ENCODE measurements at places on chromosomes 3 and 15. TPM values are rescaled to one million over a fixed set of nuclear protein-coding genes. Genes with fewer than 3 reads are reported as not detected.
A peak's percentile ranks its signal among the peaks of the same experiment; 100 is the strongest.

DNA sequence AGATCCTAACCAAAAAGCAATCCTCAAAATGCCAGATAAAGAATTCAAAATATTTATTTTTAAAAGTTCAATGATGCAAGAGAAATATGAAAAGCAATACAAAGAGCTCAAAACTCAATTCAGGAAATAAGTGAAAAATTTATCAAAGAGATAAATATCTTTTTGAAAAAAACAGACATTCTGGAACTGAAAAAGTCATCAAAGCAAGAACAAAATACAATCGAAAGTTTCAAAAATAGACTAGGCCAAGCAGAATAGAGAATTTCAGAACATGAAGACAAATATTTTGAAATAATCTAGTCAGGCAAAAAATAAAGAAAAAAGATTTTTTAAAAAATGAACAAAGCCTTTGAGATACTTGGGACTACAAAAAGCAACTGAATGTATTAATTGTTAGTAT is 83.4 kb upstream of the STT3B start:
- DNase-seq = no peak

- DNase-seq = no peak
These were observed 91.8 kb downstream of the GHSR start for GRCh38 chr3:172356427-172356826.

GRCh38 chr3:171876680-171877147 is 33.6 kb downstream of the TMEM212 start:
- no peak for DNase-seq

DNA sequence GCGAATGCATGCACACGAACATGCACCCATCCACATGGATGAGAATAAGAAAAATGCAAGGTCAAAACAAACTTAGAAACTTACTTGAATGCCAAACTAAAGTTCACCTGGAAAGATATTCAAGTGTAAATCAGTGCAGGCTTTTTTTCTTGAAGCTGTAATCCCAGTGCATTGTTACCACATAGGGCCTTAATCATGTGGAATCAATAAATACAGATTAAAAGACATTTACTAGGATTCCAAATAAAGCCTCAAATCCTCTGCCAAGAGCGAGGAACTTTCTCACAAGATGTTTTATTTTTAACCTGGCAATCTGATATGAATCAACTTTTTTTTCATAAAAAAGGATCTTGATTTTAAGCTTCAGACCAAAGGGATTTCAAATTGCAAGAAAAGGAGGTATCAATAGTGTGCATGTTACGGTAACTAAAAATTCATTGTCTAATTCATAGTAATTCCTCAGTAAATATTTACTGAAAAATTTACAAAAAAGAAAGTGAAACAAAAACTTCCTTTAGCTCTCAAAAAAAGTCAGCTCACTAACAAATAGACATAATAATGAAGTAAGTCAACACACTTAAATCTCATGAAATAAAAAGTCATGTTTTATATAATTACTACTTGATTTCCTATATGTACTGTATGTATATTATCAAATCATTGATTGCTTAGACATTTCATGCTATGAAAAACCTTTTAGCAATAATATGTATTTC is 978.6 kb downstream of the PLOD2 start:
- no peak for DNase-seq

- DNase-seq = no peak
These were observed 4.8 kb downstream of the ST6GAL1 start for GRCh38 chr3:186935133-186935532.

DNA sequence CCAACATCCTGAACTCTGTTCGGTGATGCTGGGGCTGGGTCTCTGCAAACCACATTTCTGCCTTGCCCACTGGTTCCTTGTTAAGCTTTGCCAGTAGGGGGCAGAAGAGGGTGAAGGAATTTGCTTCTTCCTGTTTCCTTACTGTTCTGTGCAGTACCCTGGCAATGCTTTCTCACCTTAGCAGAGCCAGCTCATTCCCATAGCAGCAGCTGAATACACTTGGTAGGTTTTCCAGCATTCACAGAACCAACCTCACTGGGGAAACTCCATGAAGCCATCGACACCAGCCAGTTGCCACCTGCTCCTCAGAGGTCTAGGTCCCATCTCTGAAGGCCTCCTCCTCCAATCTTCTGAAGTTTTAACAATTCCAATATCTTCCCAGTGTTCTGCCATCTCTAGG is 308.4 kb downstream of the PDCD6IP start:
- DNase-seq = peak; percentile 21

DNA sequence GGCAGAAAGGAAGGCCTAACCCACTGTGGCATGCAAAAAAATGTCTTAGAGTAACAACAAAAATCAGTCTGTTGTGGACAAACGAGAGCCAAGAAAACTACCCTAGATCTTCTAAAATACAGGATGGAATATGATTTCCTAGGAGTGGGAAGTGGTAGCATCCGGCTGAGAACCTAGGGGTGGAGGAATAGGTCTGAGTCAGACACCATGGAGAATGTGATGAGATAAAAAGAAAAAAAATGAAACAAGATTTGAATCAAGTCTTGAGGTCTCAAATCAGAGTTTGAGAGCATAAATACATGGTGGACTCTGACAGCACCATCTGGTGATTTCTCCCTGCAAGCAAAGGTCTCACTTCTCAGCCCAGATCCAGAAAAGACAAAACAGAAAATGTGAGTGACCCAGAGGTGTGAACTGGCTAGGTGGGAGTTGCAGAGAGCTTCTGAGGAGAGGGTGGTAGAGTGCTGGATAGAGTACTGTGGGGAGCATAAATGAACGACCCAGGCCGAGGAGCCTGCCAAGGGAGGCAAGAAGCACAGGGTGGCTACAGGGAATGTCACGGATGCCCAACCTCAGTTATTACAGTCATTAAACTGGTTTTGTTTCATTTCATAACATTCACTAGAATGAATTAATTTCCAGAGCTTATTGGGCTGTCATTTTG is 27.6 kb upstream of the VEPH1 start:
- DNase-seq = no peak

GRCh38 chr3:67854663-67855062 is 200.3 kb upstream of the SUCLG2 start:
- DNase-seq = no peak

- no peak for DNase-seq
These were observed 3.7 kb downstream of the SEMA3G start for GRCh38 chr3:52441091-52441771.

DNA sequence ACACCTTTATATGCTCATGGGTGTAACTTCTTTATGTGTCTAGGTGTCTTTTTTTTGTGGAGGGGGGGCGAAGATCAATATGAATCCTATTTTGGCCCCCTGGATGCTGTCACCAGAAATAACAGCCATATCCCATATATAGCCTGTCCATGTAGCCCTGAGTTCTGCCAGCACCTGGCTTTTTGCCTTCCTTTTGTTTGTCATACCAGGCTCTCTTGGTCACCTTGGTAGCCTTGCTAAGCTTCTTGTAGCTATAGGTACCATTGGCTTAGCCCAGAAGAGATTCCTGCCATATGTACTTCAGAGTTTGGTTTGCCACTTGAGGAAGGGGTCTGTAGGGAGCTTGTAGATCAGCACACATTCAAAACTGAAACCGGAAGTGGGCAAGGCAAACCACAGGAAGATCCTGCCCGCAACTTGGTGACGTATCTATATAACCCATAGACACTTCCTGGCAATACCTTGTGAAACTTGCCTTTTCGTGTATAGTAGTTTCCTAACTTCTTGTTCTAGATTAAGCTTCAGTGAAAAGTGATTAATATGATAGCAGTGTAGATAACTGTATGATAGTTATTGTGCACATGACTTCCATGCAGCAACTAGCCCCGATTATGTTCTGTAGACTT is 11.9 kb downstream of the RASA2 start:
- peak; percentile 96 for DNase-seq

- DNase-seq = no peak
These were observed 1133.5 kb downstream of the ROBO1 start for GRCh38 chr3:78634316-78634715.

GRCh38 chr3:66335671-66336070 is 114.9 kb downstream of the SLC25A26 start:
- no peak for DNase-seq

- no peak for DNase-seq
These were observed 427.5 kb downstream of the VGLL3 start for GRCh38 chr3:86563400-86563970.

GRCh38 chr3:127671523-127672428 is 976 bp upstream of the ABTB1 start:
- DNase-seq = peak; percentile 67

DNA sequence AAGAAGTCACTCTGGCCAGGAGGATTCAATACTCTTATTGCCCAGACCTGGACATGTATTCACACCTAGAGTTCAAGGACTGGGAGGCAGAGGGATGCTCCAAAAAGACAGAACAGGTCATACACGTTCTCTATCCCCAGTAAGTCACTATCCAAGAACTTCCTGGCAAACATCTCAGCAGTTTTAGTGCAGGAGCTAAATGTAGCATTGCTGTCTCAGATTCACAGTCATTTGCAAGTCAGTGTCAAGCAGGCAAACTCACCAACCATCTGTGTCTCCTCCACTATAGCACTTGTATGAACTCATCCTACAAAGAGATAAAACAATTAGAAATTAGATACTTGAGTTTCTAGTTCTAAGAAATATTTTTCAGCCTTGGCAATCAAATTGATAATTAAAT is 38.4 kb downstream of the ABHD17C start:
- DNase-seq = no peak

DNA sequence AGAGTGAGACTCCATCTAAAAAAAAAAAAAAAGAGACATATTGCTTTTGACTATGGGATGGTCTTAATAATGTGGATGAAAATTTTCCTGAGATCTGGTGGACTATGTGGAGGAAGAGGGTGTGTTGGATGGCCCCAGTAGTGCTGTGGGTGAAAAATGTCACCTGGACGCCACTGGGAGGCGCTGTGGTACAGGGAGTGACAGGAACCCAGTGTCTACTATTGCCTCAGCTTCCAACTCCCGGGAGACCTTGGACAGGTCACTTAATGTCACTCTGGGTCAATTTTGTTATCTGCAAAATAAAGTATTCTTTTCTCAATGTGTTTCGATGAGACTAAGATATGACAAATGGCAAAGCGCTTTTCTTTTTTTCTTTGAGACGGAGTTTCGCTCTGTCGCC is 27.7 kb upstream of the DCP1A start:
- peak; percentile 69 for DNase-seq

GRCh38 chr3:175668300-175668699 is 809.2 kb downstream of the NAALADL2 start:
- DNase-seq = no peak

DNA sequence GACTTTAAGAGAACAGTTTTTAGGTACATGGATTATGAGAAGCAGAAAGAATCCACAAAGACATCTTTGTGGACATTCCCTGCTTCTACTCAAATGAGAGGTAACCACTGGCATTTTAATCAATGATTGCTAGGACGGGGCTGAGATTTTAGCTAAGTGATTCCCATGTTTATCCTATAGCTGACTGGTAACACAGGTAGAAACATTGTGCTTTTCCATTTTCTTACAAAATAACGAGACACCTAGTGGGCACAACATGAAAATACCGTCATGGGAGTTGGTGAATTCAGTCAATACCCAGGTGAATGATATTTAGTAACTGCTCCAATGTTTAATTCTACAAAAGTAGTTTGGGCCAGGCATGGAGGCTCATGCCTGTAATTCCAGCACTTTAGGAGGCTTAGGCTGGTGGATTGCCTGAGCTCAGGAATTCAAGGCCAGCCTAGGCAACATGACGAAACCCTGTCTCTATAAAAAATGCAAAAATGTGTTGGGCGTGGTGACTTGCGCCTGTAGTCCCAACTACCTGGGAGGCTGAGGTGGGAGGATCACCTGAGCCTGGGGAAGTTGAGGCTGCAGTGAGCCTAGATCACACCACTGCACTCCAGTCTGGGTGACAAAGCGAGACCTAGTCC is 37.2 kb upstream of the DENND4A start:
- DNase-seq = peak; percentile 48

- DNase-seq = no peak
These were observed 125.2 kb upstream of the PHLDB2 start for GRCh38 chr3:111733856-111734255.

DNA sequence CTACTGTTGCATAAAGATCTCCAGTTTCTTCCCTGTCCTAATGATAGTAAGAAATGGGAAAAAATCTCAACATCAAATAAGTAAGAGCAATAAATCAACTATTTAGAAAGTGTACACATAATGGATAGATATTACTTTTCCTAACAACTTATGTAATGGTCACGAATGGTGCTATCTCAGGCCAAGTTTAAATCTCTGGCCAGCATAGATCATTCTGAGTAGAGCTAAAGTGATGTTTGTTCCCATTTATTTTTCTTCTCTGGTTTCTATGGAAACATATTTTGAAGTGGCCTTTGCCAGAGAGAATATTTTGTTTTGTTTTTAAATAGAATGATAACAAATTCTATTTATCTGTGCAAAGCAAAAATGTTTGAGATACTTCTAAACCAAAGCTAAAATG is 249.7 kb upstream of the TTC14 start:
- no peak for DNase-seq

- DNase-seq = no peak
These were observed 6.4 kb downstream of the UBP1 start for GRCh38 chr3:33433843-33434242.

DNA sequence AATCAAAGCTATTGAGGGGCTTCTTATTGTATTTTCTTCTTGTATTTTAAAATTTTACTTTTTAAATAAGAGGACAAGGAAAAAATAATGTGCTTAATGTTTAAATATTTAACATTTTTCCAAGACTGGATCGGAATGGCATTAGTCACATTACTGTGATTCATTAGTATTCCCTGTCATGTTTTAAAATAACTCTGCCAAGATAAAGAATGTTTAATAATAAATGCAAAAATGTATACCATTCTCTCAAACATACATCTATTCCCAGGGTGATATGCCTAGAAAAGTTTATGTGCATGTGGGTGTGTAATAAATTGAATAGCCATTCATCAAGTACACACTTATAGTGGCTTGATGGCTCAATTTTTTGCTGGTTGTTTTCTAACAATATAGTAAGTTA is 936.1 kb downstream of the PLOD2 start:
- DNase-seq = no peak

DNA sequence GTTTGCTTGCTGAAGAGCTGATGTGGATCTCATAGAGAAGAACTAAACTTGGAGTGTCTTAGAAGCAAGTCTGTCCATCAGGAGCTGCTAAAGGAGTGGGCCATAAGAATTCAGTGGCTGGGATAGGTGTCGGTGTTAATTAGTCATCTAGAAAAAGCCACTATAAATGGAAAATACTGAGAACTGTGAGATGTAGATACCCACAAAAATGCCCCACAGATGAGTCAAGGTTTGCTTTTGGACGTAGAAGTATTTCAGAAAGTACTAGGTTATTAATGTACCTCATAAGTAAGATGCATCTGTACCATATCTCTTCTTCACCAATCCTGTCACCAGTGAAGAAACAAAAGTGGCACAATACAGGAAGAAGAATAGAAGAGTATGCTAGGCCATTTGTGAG is 530.9 kb upstream of the TGFBR2 start:
- DNase-seq = no peak

ZBBX gene
- total RNA-seq = not detected

ANKRD34C gene
- total RNA-seq = not detected

UBAP1L gene
- total RNA-seq = 4.2 TPM

ZNF385D gene
- not detected for total RNA-seq

TNFSF10 gene
- total RNA-seq = 108 TPM

SAMMSON gene
- total RNA-seq = not detected

CAMKV gene
- not detected for total RNA-seq

WDR76 gene
- 87.0 TPM for total RNA-seq

PLA2G4F gene
- not detected for total RNA-seq

MYO1E gene
- total RNA-seq = 90.4 TPM

PYGO1 gene
- total RNA-seq = not detected

RETNLB gene
- total RNA-seq = not detected

ALG1L2 gene
- total RNA-seq = 0.90 TPM

PLCH1 gene
- 2.0 TPM for total RNA-seq

MTHFS gene
- 37.0 TPM for total RNA-seq
